T-helper 22 cell (primary cell): ENCODE measurements at places on chromosomes 1 and 21.

- no peak for DNase-seq
These were observed 130.9 kb downstream of the GLIS1 start for GRCh38 chr1:53608071-53608470.

- DNase-seq: no peak
These were observed 865 bp downstream of the ATP5IF1 start for GRCh38 chr1:28236656-28237322.

- DNase-seq: no peak
These were observed 65.4 kb upstream of the STUM start for GRCh38 chr1:226482975-226483700.

DNA sequence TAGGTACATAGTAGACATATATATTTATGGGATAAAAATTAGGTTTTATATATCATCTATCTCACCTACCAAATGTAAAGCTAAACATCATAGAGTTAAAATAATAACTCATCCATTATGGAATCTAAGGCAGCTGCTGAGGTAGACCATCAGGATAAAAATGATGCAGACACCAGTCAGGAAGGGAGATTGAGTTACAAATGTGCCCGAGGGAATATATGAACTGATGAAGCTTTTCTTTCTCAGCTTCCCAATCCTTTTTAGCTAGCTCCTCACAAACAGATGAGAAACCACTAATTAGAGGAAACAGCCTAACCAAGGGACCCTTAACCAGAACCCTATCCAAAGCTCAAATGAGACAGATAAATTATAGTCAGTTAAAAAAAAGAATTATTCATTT, 20.9 kb downstream of the TTLL7 start:
- DNase-seq: no peak

DNA sequence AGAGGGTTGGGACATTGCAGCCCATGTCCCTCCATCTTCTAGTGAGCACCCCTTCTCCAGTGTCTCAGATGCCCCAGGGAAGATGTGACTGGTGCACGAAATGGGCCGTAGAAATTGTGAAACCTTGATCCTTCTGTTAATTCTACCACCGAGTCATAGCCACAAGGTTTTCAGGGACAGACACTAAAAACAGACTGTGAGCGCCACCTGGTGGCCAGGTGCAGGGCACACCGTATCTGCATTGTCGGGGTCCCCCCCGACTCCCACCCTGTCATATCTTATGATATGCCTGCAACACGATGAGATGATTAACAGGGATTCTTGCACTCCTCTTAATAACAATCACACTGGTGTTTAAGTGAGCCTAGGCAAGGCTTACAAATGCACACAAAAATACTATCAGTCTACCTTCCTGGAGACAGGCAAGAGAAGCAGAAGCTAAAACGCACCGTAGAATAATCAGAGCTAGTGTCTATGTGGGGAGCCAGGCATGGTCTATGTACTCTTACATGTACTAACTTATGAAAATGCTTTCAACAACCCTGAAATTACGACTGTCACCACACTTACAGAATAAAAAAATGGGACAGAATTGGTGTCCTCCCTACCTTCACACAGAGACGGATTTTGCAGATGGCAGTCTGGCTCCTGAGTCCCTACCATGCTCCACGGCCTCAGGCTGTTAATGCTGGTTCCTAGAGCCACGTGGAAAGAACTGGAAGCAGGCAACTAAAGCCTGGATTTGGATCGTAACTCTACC, 57.9 kb downstream of the FHAD1 start:
- no peak for DNase-seq
